Thoracic aorta endothelial cell (primary cell): ENCODE measurements at places on chromosomes 6 and 20. TPM values are rescaled to one million over a fixed set of nuclear protein-coding genes. Genes with fewer than 3 reads are reported as not detected.

The EYA2 gene
- total RNA-seq = not detected in 2 replicates

The FBXO30 gene
- 21.1 and 24.1 TPM in 2 replicates for total RNA-seq

The MYLK2 gene
- 0.29 and 0.40 TPM in 2 replicates for total RNA-seq

The SPATS1 gene
- not detected in 2 replicates for total RNA-seq

The RPP40 gene
- 19.1 and 25.6 TPM in 2 replicates for total RNA-seq

The HTR1E gene
- total RNA-seq = not detected in 2 replicates

The CCM2L gene
- total RNA-seq = 5.5 and 10.0 TPM in 2 replicates

The DLK2 gene
- 0.22 and 0.27 TPM in 2 replicates for total RNA-seq

The CLPSL2 gene
- not detected in 2 replicates for total RNA-seq

The TTLL9 gene
- not detected in 2 replicates for total RNA-seq

The LY6G5B gene
- 5.7 and 7.2 TPM in 2 replicates for total RNA-seq

The RNF39 gene
- not detected in 2 replicates for total RNA-seq

The VPS16 gene
- total RNA-seq = 29.1 and 29.5 TPM in 2 replicates

The SLC13A3 gene
- 0.40 and 0.43 TPM in 2 replicates for total RNA-seq

The MEI4 gene
- not detected in 2 replicates for total RNA-seq

The RHAG gene
- total RNA-seq = not detected in 2 replicates

The RAD21L1 gene
- 0.07 and 0.53 TPM in 2 replicates for total RNA-seq

The FAM83D gene
- 33.8 and 63.0 TPM in 2 replicates for total RNA-seq

The SLC2A10 gene
- 4.5 and 9.3 TPM in 2 replicates for total RNA-seq

The ZBTB46 gene
- total RNA-seq = 2.9 and 3.2 TPM in 2 replicates

The SYNDIG1 gene
- not detected in 2 replicates for total RNA-seq

The SRMS gene
- total RNA-seq = not detected in 2 replicates

The TREM1 gene
- not detected in 2 replicates for total RNA-seq

The SIRPG gene
- not detected in 2 replicates for total RNA-seq

The SRSF12 gene
- under 0.01 and 0.36 TPM in 2 replicates for total RNA-seq

The GRIK2 gene
- total RNA-seq = not detected in 2 replicates

The HLA-DQB1 gene
- total RNA-seq = not detected in 2 replicates

The C6orf52 gene
- not detected in 2 replicates for total RNA-seq

The PRKN gene
- total RNA-seq = 0.29 and 2.1 TPM in 2 replicates

The RSPH9 gene
- total RNA-seq = 0.14 and 0.27 TPM in 2 replicates

The GCNT2 gene
- total RNA-seq = 14.5 and 19.8 TPM in 2 replicates

The SLC35F1 gene
- total RNA-seq = not detected in 2 replicates

The FAM110A gene
- total RNA-seq = 4.4 and 4.5 TPM in 2 replicates

The NKAIN4 gene
- total RNA-seq = not detected in 2 replicates

The LHFPL5 gene
- total RNA-seq = not detected in 2 replicates

The SUMO4 gene
- total RNA-seq = 5.5 TPM in 2 replicates

The PLTP gene
- 13.4 and 17.0 TPM in 2 replicates for total RNA-seq

The RSPO3 gene
- total RNA-seq = 0.53 and 5.1 TPM in 2 replicates

The GTF3C6 gene
- 60.1 and 65.0 TPM in 2 replicates for total RNA-seq

The SLC4A11 gene
- total RNA-seq = 3.6 and 3.9 TPM in 2 replicates

The EBF4 gene
- total RNA-seq = 0.53 and 1.0 TPM in 2 replicates
